NCI-H524 treated with DMSO at 0.1 percent for 48 hours (cell line): ENCODE measurements at places on chromosomes 4 and X.

GRCh38 chrX:40452031-40452430 is 128.7 kb upstream of the ATP6AP2 start:
- no peak for DNase-seq

DNA sequence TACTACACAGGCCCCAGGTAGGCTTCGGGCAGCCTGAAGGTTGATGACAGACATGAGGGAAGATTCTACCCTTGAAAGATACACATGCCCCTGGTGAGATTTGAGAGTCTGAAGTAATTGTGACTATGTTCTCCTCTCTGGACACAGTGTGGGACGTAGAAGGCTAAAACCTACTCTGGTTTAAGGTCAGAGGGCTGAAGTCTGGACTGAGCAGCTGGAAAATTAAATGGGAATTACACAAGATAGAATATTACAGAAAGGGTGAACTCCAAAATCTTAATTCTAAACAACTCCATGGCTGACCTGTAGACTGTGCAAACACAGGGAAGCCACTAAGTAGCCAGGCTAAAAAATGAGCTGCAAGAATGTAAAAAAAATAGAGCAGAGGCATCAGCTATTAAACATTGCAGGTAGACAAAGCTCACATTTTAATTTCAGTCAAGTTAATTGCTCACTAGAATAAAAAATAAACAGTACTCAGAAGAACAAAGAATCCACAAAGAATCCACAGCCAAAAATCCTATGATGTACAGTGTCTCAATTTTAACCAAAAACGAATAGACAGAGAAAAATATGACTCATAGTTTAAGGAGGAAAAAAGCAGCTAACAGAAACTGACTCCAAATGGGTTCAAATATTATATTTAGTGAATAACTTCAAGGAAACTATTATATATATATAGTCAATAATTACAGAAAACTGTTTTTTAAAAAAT is 170.4 kb downstream of the PCDH18 start:
- no peak for DNase-seq

DNA sequence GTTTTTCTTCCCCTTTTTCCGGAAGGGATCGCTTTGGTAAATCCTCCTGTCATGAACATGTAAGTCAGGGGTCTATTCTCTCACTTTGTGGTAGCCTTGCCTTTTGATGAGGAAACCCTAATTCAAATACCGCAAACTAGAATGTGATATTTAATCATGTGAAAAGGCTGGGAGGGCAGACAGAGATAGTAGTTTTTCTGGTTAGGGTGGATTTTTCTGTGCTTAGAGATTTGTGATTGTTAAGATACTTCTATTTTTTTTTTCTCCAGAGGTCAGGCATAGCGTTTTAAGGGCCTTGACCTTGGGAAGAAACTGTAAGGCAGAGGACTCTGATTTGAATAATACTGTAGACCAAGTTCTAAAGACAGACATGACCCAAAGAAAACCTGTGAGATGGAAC is 41.8 kb upstream of the PACRGL start:
- no peak for DNase-seq

- DNase-seq, result no peak
Measured at GRCh38 chrX:74431797-74432196, 10.5 kb downstream of the SLC16A2 start.

- no peak for DNase-seq
Measured at GRCh38 chr4:3402491-3403347, 39.0 kb upstream of the HGFAC start.

DNA sequence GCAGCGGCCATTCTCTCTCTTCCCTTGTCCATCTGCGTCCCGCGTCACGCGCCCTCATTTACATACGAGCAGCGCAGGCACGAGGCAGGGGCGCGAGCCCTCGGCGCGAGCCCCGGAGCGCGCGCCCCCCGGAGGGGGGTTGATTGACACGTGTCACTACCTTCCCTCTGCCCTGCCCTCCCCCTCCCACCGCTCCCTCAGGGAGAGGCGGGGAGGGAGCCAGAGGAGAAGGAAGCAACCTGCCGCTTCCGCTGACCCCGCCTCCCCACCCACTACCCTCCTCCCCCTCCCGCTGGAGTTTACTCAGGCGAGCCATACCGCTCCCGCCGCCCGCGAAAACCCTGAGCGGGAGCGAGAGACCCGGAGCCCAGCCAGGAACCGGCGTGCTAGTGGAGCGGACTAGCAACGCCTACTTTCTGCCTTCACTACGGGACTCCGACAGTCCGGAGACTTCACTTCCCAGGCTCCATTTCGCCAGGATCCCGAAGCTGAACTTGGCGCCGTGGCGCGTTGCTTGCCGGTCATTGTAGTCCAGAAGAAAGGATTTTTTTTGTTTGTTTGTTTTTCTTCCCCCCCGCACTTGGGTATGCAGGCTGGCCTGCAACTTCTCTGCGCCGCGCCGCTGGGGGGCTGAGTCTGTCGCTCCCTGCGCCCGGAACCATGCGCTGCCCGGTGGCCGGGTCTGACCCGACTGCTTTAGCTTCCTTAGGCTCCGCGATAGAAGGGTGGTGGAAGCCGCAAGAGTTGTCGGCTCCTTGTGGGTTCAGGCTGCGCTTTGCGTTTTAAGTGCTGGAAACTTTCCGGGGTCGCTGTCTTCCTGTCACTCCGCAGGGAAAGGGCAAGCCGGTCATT is at the start of gene LCORL:
TSS of gene LCORL (minus strand) at position 36 of the 852 bp plus-strand sequence. CDS start at position 32, 4 bp downstream.
- DNase-seq, result peak; percentile 97

- no peak for DNase-seq
Measured at GRCh38 chr4:7032596-7032995, 10.6 kb upstream of the TADA2B start.

- no peak for DNase-seq
Measured at GRCh38 chr4:236028-236427, 69.2 kb downstream of the ZNF732 start.

GRCh38 chr4:22932326-22932725 is 239.6 kb downstream of the GBA3 start:
- no peak for DNase-seq

- DNase-seq, result no peak
Measured at GRCh38 chr4:14863418-14864364, 138.6 kb upstream of the CPEB2 start.

DNA sequence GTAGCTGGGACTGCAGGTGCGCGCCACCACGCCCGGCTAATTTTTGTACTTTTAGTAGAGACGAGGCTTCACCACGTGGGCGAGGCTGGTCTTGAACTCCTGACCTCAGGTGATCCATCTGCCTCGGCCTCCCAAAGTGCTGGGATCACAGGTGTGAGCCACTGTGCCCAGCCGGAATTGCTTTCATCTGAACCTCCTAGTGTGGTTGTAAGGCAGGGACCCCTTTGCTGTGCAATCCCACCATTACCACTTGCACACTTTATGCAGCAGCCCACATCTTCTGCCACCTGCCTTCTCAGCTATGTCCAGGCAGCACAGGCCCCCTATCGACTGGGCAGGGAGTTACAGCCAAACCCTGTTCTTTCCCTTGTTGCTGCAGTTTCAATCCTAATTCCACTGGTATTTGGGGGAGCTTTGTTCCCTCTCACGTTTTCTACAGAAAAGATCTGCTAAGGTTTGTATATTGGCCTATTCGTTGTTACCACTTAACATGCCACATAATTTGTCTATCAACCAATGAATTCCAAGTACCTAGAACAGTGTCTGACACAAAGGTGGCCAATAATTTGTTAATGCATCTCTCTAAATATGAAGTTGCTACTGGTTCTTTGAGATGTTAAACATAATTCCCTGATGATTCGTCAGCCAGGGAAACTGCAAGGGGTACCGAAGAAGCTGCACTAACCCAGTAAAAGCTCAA is 6.5 kb downstream of the RPL39 start:
- peak; percentile 13 for DNase-seq

GRCh38 chr4:169154121-169154520 is 116.6 kb downstream of the SH3RF1 start:
- no peak for DNase-seq

- DNase-seq, result no peak
Measured at GRCh38 chr4:56082829-56083228, 134.1 kb downstream of the CEP135 start.

- DNase-seq, result peak; percentile 48
Measured at GRCh38 chr4:23818097-23818885, 71.6 kb downstream of the PPARGC1A start.

DNA sequence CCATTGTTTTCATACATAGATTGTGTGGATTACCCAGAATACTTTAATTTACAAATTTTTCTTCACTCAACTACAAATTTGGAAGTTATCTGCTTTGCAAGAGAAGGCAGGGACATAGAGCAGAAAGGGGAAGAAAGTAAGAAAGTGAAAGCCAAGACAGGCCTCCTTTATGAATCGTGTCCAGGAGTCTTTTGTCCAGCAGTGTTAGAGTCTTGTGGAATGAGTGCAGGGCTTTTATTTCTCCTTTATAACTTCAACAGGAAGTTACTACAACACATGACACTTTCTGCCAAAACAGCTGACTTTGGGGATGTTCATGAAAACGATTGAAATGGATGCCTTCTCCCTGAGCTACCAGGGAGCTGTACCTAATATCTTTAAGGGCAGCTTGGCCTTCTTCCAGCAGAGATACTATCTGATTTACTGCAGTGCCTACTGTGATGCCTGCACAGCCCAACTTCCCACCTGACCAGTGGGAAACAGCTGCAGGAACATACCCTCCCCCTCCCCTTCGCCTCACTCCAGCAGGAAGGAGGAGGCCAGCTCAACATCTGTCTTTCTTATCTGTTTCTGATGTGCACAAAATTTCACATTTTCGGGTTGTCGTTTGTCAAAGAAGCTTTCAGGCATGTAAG is 557.7 kb upstream of the SLIT2 start:
- no peak for DNase-seq

- DNase-seq, result no peak
Measured at GRCh38 chr4:159027535-159027934, 75.3 kb upstream of the RAPGEF2 start.

DNA sequence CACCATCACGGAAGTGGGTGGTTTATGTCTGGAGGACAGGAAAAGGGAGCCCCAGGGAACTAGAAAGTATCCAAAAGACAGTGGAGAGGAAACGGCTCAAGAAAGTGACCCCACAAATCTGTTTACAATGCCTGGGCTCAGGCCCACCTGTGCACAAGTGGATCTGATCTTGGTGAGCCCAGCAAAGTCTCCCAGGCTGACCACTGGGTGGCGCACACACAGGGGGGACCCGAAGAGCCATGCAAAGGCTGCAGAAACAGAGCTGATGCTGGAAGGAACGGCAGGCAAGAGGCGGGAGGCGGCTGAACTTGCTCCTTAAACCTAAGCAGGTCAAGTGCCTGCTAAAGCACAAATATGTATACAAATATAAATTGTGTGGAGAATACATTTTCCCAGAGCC is 9.6 kb downstream of the HAUS7 start:
- no peak for DNase-seq

GRCh38 chr4:122341886-122342285 is 36.9 kb upstream of the ADAD1 start:
- DNase-seq, result no peak

DNA sequence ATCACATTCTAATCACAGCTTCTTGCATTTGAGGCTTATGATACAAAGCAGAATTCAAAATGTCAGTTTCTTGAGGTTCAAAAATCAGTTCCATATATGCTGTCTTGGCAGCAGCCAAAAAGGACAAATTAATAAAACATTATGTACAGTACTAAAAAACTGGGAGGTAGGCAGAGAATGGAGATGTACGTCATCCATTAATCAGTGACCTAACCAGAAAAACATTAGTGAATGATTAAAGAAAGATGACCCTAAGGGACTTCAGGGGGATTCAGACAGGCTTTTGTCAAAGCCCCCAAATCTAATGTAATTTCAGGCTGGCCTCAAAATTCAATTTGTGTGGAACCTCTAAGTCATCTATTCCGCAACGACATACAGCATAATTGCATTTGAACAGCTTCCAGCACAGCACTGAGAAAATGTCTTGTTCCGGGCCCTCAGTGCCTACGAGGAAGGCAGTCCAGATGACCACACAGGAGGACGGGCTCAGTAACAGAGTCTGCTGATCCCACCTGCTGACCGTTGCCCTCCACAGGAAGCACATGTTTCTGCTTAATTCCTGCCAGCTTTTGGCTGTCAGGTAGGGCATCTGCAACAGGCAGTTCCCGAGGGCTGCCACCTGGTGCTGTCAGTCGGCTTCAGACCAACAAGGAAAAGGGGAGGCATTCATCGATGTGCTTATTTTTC is 83.8 kb upstream of the HHIP start:
- DNase-seq, result peak; percentile 31

GRCh38 chrX:14697451-14697850 is 168.1 kb downstream of the GLRA2 start:
- DNase-seq, result no peak

DNA sequence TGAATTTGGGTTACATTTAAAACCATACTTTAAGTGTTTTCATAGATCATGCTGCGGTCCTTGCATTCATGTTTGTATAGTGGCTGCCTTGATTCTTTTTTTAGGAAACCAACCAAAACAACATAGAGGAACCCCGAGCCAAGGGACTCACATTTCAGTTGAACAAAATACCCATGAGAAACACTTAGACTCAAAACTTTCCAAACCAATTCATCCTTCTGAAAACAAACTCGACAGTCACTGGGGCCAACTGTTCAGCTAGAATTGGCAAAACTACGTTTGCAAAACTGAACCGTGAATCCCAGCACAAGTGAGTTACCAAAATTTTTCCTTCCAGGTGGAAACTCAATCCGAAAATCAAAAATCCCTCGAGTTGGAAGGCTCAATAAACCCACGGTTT is 1.4 kb downstream of the ADGRA3 start:
- no peak for DNase-seq

- DNase-seq, result no peak
Measured at GRCh38 chr4:38223782-38224236, 263.6 kb downstream of the PTTG2 start.

GRCh38 chr4:71711044-71711984 is 72.6 kb downstream of the GC start:
- no peak for DNase-seq

DNA sequence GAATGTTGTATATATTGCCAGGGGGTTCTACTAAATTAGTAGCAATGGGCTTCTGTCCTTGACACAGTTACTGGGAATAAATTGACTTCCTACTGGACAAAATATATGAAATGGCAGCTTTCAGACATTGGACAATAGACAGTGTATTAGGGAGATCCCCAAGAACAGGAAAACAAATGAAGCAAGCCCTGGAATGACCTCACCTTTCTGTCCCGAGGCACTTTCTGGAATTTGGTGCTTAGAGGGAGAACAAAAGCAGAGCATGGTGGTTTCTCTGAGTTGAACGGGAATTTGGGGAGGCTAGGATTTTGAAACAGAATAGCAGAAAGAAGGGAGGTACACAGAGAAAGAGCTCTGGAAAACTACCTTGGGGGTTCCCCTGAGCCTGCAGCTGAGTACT is 187.7 kb upstream of the MAGEB2 start:
- no peak for DNase-seq

GRCh38 chr4:59597536-59598329 is 1602.4 kb upstream of the ADGRL3 start:
- no peak for DNase-seq

- no peak for DNase-seq
Measured at GRCh38 chrX:20397587-20397986, 130.9 kb upstream of the RPS6KA3 start.

- no peak for DNase-seq
Measured at GRCh38 chr4:18689308-18690115, 668.0 kb upstream of the LCORL start.

GRCh38 chr4:8866828-8867623 is 4.6 kb downstream of the HMX1 start:
- no peak for DNase-seq

- DNase-seq, result no peak
Measured at GRCh38 chr4:153771046-153771445, 11.2 kb upstream of the RNF175 start.

- DNase-seq, result no peak
Measured at GRCh38 chr4:5706486-5707290, 1.7 kb downstream of the EVC2 start.
